ENCODE measurements at places on chromosomes 11 and 22.

- DNase-seq, result no peak
Measured at GRCh38 chr22:40261783-40262182, 84.1 kb downstream of the TNRC6B start.

GRCh38 chr11:29449281-29450074, 567.4 kb downstream of the KCNA4 start:
- no peak for DNase-seq

- DNase-seq, result no peak
Measured at GRCh38 chr11:10537600-10537999, 3.4 kb downstream of the RNF141 start.

DNA sequence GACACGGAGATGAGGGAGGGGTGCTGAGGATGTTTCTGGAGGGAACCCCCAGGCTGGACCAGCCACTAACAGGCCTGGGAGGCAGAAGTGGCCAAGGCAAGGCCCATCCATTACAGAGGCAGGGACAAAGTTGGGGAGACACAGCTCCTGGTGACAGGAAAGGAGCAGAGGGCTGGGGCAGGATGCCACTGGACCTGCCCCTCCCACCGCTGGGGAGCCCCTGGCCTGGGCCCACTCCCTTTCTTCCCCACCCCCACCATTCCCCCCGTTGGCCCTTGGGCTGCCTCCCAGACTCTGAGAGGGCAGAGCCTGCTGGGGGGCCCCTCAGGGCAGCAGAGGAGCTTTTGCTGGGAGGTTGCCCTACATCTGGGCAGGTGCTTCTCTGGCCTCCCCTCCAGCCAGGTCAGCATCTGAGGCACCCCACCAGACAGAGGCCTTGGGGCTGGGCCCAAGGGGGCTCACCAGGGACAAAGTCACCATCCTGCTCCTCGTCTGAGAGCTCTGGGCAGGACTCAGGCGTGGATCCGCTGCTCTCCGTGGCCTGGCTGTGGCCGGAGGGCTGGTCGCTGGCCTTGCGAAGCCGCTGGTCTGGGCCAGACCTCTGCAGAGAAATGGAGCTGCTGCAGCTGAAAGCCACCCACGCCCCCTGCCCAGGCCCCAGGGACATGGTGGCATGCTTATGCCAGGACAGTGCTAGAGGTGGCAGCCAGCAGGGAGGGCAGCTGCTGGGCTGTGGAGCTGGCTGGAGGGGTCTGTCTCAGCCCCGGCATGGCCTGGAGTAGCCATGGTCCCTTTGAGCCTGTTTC, 33.1 kb upstream of the CARS1 start:
- DNase-seq, result peak; percentile 70

DNA sequence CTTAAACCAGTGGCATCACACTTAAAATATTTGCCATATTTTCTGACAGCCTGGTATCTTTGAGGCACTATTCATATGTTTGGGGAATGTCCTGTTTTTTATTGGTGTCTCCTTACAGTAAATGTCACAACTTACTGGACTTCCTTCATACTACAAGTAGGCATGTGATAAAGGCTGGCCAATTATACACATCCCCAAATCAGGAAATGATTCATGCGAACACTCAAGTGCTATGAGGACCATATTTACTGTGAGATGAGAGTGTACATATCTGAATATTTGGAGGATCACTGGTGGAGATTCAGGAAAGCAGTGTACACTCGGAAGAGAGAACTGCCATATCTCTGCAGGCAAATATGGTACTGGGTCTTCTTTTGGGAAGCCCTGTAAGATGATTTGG, 913.8 kb upstream of the CHORDC1 start:
- no peak for DNase-seq

- no peak for DNase-seq
Measured at GRCh38 chr11:115860246-115860645, 356.0 kb upstream of the CADM1 start.

GRCh38 chr11:131692151-131692550, 321.7 kb downstream of the NTM start:
- no peak for DNase-seq

- peak; percentile 93 for DNase-seq
Measured at GRCh38 chr11:116312570-116313391, 460.0 kb downstream of the BUD13 start.

DNA sequence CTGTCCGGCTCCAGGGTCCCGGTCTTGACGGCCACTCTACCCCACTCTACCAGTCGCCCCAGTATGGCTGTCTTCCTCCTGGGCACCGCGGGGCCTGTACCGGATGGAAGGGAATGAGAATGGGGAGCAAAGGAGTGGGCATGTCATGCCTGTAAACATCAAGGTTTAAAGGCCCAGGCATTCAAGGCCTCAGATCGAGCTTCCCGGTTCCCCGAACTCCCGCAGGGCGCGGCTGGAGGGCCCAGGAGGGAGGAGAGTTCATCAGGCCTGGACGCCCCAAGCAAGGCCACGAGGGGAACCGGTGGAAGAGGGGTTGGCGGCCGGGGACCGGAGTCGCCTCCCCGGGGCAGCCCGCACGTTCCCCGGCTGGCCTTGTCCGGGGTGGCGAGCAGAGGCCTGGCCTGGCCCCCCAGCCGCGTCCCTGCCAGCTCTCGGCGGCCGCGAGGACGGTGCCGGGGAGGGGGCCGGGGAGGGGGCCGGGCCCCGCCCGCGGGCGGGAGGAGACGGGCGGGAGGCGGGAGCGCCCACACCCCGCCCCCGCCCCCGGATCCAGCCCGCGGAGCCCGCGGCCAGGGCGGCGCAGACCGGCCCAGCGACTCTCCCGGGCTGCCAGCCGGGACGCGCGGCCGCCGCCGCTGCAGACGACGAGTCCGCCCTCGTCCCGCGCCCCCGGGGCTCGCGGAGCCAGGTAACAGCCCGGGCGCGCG, at the start of gene CDC42EP1:
Gene CDC42EP1, plus strand, starts transcription at position 580 of the 707 bp plus-strand sequence. CDS start 5,870 bp downstream, outside the sequence.
- DNase-seq, result peak; percentile 89

DNA sequence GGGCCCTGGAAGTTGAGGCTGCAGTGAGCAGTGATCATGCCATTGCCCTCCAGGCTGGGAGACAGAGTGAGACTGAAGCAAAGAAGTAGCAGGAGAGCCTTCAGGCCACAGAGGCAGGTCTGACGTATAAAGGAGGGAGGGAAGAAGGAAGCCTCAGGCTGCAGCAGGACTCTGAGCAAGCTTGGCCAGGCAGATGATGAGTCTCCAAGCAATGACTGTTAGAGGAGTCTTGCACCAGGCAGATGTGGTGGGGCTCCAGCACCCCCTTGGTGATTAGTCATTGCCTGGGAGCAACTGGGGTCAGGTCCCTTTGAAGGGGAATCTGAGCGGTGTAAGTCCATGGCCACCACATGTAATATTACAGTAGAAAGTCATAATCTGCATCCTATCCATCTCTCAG, 36.6 kb upstream of the NFAM1 start:
- DNase-seq, result no peak

DNA sequence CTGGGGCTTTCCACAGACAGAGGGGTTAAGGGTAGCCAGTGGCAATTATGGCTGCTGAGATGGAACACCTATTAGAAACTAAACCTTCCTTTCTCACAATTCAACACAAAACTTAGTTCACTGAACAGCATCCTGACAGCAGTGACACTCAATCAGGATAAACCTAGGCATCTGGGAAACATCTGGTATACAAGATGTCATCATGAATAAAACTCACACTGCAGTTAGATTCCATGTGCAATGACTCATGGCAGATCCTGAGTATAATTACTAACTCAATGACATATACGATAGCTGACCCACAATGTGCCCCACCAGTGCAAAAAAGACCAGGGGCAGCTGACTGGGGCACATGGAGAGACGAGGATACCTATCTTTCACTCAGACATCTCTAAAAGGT, 17.7 kb downstream of the RBFOX2 start:
- DNase-seq, result no peak

GRCh38 chr11:2787816-2788167, 88.0 kb upstream of the KCNQ1OT1 start:
- DNase-seq, result no peak

DNA sequence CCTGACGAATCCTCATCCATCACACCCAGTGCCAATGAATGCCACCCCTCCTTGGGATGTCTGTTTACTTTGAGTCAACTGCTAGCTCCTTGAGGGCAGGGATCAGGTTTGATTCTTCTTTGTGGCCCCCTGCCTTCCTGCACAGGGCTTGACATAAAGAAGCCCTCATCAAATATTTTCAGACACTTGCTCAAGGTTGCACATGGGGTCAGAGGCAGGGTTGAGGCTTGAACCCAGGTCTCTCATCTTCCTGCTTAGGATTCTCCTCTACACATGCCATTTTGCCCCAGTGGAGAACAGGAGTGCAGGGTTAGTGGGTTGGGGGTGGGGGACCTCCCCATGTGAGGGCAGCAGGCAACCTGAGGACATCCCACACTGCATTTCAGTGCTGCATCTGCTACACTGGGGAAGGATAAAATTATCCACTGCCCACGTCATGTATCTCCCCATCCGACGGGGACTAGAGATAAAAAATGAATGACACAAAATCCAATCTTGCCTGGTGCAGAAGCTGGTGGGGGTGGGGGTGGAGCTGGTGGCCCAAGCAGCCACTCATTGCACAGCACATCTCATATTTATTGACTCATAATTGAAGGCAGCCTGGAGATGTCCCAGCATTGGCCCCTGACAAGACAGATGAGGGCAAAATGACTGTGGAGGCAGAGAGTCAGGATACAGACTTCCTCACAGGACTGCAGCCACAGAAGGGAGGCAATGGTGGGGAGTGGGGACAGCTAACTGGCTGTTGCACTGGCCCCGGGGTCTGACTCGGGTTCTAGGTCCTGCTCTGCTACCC, 41.3 kb downstream of the NEU3 start:
- no peak for DNase-seq

DNA sequence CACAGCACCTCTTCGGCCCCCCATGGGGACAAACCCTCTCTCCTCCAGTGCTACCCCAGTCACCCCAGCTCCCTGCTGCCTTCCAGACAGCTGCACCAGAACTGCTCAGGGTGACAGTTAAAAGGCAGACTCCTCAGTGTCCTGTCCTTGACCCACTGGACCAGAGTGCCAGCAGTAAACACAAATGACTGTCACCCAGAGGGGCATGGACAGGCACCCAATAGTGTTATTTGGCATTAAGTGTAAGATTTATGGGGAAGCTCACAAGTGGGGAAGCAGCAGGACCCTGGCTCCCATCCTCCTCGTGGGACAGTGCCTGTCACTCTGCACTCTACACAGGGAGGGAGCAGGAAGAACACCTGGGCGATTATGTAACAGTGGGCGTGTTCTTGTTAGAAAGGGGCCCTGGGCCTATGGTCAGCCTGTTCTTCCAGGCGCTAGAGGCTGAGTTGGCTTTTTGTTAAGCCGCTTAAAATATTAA, 5.0 kb downstream of the RPS19BP1 start:
- no peak for DNase-seq

GRCh38 chr11:80856066-80856465, 1415.2 kb upstream of the TENM4 start:
- DNase-seq, result no peak

GRCh38 chr11:12808519-12808918, 134.3 kb downstream of the TEAD1 start:
- no peak for DNase-seq

DNA sequence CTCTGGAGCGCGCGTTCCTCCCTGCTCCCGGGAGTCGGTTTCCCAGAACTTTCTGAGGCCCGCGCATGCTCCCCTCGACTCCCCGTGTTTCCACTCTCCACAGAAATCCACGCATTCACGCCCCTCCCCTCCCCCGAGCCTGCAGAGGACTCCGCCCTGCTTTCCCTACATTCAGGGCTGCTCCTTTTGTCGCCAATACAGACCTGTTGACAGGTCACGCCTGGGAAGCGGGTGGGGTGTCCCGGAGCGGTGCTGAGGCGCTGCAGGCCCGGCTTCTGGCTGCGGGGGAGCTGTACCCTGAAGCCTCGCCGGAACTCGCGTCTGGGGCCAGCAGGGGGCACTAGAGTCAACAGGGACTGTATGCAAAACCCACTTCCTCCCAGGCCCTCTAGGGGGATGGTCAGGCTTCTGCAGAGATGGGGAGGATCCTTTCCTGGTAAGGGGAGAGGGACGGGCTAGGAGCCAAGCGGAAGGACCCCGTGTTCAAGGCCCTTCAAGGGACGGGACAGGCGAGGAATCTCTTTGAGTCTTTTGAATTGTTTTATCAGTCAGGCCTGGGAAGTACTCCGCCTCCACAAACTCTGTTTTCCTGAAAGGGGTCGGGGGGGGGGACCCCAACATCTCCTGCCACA, at the start of gene PRAME:
Gene PRAME, minus strand, starts transcription at position 294 of the 632 bp plus-strand sequence. CDS start 2,433 bp downstream, outside the sequence.
- peak; percentile 79 for DNase-seq

DNA sequence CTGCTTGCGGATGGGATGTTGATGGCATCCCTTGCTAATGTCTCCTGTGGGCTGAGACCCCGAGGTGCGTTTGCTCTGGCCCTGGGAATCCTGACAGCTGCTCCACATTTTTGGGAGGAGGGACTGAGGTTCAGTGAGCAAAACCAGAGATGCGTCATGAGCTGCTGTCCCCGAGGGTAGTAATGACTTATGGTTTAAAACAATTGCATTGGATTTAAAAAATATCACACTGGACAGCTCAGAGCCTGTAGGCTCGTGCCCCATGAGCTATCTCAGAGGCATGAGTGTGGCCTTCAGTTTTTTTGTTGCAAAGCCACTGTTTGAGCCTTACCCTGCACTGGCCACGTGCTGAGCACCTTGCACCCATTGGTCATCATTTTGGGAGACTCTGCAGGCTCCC, 20.9 kb upstream of the PARVG start:
- DNase-seq, result no peak

GRCh38 chr11:8338138-8338537, 74.5 kb upstream of the LMO1 start:
- DNase-seq, result no peak

DNA sequence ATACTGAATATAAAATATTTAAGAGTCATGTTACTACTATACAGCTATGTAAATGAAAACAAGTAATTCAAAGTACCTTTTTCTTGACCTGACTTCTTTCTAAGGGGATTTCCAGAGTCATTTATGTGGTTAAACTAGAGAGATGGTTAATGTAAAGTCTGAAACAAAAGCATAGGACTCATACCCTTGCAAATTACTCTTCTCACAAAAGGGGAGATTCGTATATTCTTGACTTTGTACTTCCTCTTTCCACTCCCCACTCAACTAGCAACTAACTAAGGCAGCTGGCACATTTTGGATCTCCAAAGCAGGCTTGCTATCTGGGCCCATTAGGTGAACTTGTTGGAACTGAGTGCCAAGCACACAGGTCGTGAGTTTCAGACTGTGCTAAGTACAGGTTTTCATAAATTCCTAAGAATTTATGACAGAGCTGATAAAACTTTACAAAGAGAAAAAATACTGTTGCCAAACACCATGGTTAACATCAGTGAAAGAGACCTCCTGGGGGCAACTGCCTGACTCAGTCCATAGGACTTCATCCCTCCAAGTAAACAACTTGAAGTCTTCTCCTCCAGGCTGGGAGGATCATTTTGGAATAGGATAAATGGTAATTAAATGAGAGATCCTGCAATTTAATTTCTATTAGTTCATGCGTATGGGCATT, 77.0 kb upstream of the DDI1 start:
- no peak for DNase-seq

GRCh38 chr22:50203288-50203687, 2.5 kb downstream of the SELENOO start:
- no peak for DNase-seq

- DNase-seq, result no peak
Measured at GRCh38 chr11:130476200-130476921, 27.9 kb downstream of the ADAMTS15 start.

- no peak for DNase-seq
Measured at GRCh38 chr22:37639771-37640590, 512 bp downstream of the SH3BP1 start.

All from aorta (tissue), 5 donors.